ENCODE measurements at places on chromosomes 4 and X.

DNA sequence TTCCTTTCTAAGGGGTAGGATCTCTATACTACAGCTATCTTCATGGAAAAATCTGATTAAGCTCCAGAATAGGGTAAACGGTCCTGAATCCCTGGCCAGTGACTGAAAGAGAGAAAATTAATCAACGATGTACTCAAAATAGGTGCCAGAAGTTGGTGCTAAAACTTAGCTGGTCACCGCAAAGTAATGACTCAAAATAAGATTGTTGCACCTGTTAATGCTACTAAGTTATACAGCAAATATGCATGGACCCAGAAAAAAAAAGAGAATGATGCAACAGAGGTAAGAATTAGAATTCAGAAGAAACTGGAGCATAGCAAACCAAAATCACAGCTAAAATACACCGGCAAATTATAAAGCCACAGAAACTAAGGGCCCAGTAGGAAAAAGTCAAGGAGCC is 239.7 kb upstream of the FAM241A start:
- no peak for DNase-seq

- DNase-seq, result no peak
Measured at GRCh38 chr4:176222149-176222548, 26.8 kb upstream of the SPATA4 start.

DNA sequence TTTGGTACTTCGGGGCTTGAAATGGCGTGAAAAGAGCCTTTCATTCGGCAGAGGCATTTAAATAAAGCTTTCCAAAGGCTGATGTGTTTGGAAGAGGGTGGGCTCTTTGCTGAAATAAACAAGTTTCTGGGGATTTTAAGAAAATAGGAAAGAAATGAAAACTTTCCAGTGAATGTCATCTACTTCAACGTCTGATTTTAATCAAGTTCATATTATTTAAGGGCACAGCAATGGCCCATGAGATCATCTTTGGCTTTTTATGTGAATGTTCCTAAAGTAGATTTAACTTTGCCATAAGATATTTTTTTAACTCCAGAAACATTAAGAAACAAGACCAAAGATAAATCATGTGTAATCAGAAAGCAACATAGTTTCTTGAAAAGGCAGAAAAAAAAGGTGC is 69.8 kb upstream of the TTC29 start:
- no peak for DNase-seq

DNA sequence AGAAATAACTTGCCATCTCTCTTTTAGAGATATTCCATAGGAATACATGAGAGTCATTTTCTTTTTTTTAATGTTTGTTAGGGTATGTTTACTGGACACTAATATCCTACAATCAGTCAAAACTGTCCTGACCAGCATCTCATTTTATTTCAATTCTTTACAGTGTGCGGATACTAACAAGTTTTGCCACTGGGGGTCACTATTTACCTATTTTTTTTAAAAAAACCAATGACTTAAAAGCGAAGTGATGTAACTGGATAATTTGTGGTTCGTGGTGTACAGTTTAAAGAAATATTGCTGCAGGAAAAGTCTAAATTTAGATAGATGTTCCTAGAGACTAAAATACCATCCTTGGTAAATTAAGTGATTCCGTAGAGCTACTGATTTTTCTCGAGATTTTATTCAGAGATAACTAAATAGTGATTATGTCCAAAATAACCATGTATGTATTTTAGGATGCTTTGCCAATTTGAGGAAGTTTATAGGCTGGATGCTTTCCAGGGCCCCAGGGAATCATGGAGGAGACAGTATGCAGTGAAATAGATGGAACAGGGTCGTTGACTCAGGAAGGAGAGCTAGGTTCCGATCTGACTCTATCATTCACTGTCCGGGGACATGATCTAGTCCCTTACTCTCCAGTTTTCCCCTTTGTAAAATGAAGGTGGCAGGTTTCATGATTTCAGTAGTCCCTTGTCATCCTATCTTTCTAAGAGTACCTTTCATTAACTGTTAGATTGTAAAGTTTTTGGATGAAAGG is 34.0 kb upstream of the GNPDA2 start:
- no peak for DNase-seq

DNA sequence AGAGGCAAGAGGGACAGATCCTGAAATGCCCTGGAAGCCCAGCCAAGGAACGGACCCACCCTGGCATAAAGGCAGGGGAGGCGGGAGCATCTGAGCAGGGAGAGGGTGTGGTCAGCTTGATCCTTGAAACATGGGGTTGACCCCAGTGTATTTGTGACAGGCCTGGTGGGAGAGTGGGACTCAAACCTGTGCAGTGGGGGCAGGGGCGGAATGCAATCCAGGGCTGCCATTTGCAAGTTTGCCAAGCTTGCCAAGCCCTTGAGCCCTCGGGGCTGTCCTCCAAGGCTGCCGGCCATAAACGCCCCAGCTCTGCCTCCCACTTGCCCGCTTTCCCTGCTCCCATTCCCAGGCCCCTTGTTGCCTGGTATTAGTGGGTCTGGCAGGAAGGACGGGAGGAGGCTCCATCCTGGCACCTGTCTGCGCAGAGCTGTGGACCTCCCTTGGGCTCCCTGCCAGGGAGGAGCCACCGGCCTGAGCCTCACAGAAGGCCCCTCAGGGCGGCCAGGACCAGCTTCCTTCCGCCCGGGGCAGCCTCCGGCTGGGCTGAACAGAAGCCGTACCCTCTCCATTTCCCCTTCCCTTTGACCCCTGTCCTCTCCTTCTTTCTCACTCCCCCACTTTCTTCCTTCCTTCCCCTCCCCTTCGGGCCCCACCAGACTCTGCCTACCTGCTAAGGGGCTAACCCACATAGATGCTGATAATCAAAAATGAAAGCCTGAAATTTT is 661 bp downstream of the S100P start:
- DNase-seq, result no peak

DNA sequence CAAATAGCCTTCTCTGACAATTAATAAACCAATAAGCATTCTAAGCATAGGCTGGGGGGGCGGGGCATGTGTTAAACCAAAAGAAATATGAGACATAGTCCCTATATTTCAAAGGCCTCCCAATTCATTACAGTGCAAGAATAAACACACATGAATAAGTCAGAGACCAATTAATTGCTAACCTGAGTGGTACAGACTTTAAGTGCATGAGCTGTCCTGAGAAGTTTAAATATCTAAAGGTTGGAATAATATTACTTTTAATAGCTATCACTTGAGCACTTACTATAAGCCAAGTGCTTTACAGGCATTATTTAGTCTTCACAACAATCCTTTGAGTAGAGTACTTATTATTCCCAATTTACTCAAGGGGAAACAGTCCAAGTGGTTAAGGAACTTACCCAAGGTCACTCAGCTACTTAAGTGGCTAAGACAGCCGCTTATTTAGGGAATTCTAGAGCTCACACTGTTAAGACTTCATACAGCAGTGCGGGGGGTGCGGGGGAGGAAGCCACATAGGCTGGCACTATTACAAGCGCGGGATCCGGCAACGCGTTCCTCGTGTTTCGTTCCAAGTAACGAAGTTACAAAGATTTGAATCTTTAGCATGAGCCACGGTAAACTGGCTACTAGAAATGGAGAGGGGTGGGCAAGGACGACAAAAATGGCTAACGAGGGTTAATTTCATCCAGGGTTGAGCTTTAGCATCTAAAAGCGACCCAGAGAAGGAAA is 1.4 kb downstream of the THOC2 start:
- no peak for DNase-seq

DNA sequence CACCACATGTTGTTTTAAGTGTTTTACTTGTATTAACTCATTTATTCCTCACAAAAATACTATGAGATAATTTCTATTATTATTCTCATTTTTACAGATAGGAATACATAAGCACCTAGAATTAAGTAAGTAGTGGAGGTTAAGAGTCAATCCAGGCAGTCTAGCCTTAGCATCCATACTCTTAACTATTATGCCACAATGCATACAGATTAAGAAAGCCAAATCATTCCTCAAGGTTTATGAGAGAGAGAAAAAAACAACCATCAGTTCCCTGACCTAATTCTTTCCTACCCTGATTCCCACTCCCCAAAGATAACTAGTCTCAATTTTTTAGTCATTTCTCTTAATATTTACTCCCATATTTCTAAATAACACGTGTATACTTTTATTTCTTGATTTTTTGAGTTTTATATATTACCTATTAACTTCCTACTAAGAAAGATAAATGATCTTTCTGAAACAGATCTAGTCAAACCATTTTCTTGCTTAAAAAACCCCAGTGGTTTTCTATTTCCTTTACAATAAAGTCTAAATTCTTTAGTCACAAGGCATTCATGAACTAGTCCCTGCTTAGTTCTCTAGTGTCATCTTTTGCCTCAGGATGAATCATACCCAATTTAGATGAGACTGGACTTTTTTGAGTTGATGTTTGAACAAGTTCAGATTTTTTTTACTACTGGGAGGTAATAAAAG is 16.0 kb downstream of the UBA6 start:
- no peak for DNase-seq

GRCh38 chrX:19740744-19741143 is 146.7 kb downstream of the SH3KBP1 start:
- no peak for DNase-seq

GRCh38 chr4:7004331-7004730 is 38.8 kb upstream of the TADA2B start:
- DNase-seq, result no peak
